ENCODE measurements at places on chromosomes 1 and 21.

DNA sequence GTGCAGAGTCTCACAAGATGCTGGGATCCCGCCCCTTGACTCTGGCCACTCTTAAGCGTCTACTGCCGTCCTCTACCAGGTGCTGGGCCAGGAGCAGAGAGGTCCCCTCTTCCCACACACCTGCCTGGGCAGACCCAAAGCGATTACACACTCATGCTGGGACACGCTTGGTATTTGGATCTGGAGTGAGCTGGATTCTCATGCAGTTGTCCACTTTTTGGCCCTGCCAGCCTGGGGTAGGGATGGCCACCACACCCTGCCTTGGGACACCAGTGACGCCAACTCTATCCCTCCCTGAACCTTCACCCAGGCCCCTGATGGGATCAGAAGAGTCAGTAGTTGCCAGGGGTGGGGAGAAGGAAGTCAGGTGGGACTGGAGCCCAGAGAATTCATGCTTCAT, 28.6 kb downstream of the ITPKB start:
- DNase-seq, result no peak

GRCh38 chr1:24803220-24803619, 58.0 kb downstream of the CLIC4 start:
- DNase-seq, result no peak

- no peak for DNase-seq
Measured at GRCh38 chr1:168081373-168082007, 55.2 kb downstream of the GPR161 start.

GRCh38 chr1:46174448-46175231, at the start of gene TSPAN1:
Gene TSPAN1, plus strand, starts transcription at chr1:46175087. Its CDS starts 6,021 bp downstream, at chr1:46181108.
- no peak for DNase-seq

- no peak for DNase-seq
Measured at GRCh38 chr1:17826165-17826488, 71.0 kb downstream of the ACTL8 start.

DNA sequence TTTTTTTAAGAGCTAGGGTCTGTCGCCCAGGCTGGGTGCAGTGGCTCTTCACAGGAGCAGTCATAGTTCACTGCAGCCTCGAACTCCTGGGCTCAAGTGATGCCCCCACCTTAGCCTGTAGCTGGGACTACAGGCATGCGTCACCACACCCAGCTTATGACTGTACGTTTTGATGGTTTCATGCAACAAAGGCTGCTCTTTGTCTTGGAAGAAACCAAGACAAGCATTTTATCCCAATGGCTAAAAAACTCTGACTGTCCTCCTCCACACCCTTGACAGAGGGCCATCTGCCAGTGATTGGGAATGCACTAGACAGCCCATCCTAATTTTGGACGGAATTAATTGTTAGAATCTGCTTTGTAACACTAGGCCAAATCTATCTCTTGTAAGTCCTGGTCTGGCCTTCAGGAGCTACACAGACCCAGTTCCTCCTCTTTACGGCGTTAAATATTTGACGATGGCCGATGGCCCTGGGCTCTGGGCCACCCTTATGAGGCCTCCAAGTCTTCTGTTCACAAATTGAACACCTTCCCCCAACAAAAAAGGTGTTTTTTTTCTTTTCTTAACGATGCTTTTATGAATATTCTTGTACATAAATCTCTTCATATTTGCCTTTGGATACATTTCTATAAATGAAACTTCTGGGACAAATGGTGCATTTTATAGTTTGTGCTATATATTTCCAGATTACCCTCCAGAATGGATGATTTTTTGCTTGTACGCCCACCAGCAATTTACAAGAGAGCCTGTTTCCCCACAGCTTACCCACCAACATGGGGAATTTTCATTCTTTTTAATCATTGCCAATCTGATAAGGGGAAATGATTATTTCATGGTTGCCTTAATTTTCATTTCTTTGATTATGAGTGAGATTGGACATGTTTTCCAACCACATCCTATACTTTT, 104.8 kb upstream of the SLC25A33 start:
- no peak for DNase-seq

All from NCI-H2171 treated with DMSO at 0.1 percent for 48 hours (cell line).